ENCODE measurements at places on chromosomes 7 and 10.

- peak; percentile 55 for DNase-seq
These were observed 17.1 kb downstream of the ZNF485 start for GRCh38 chr10:43623351-43623750.

DNA sequence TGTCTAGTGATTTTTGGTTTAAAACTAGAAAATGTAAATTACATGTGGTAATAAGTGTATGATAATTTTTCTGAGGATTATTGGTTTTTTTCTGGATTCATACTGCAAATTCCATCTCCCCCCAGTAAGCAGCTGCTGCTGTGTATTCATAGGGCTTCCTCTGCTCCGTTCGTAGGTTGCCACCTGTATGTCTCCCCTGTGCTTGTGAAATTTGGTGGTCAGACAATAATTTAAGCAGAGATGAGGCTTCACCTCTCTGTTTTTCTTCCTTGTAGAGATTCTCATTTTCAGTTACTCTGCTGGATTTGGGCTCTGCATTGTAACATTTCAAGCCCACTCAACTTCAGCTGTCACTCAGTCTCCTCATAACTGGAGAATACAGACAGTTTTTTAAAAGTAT, 50.9 kb downstream of the FOXI2 start:
- no peak for DNase-seq

- DNase-seq = no peak
These were observed 144.0 kb upstream of the ASAH2 start for GRCh38 chr10:50395271-50395670.

DNA sequence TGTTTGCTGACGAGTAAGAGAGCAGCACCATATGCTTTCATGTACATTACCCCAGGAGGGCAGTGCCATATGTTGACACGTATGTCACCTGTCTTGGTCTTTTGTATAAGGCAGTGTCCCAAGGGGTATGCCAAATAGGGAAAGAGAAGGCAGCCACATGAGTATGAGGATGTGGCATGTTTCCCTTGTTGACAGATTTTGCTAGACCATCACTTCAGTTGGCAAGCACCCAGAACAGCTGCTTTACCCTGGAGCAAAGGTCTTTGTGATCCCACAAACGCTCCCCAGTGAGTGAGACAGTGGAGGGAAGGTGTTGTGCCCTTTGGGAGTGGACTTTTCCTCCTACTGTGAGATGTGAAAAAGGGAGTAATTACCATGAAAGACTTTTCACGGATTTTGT, 350.1 kb downstream of the ETV1 start:
- peak; percentile 82 for DNase-seq

GRCh38 chr7:22250390-22250789, 106.6 kb downstream of the RAPGEF5 start:
- no peak for DNase-seq

DNA sequence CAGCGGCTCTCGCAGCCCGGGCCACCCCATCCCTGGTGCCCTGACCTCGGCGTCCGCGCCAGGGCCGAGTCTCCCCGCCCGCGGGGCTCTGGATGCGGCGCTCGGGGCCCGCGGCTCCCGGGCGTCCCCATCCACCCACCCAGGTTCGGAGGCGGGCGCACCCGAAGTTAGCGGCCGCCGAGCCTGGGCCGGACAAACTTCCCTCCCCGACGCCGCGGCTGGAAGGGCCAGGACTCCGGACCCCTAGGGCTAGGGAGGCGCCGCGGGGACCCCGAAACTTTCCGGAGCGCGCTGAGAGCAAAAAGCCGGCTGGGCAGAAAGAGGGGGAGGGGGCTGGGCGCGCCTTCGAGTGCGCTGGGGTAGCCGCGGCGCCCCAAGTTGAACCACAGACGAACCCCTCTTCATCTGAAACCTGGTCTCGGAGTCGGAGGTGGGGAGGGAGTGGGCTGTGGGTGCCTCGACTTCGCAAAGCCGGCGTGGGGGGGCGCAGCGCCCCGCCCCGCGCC, 3.7 kb upstream of the ELFN1 start:
- DNase-seq = no peak

- DNase-seq = peak; percentile 40
These were observed 27.6 kb downstream of the SLC35G1 start for GRCh38 chr10:93921338-93921737.

DNA sequence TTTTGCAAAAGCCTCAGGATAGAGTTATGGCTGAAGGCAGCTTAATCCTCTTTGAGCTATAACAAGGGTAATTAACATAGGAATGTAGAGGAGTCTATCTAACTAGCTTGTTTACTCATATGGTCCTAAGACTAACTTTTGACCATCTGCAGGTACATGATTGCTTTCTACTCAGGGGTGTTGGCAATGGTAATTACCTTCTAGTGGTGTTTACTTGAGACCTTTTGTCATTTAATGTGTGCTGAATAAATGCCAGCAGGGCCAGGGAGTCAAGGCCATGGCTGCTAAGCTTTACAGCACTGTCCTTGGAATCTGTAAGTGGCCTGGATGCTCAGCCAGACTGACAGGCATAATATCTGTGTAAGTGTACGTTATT, 1325.0 kb downstream of the XPNPEP1 start:
- DNase-seq = peak; percentile 19

DNA sequence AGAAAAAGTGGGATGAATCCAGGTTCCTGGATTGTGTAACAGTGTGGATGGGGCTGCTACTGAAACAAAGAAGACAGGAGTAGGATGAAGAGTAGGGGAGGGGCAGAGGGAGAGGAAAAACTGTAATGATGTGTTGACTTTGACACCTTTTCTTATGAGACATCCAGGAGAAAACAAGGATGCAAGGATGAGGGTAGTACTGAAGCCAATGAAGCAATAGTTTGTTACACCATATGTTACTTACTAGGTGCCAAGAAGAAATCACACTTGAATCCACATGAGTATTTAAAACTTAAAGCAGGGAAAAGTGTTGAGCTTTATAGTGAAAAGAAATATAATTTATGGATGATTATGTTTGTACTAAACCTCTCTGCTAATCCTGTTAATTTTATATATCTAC, 420.6 kb downstream of the ARL4A start:
- no peak for DNase-seq

DNA sequence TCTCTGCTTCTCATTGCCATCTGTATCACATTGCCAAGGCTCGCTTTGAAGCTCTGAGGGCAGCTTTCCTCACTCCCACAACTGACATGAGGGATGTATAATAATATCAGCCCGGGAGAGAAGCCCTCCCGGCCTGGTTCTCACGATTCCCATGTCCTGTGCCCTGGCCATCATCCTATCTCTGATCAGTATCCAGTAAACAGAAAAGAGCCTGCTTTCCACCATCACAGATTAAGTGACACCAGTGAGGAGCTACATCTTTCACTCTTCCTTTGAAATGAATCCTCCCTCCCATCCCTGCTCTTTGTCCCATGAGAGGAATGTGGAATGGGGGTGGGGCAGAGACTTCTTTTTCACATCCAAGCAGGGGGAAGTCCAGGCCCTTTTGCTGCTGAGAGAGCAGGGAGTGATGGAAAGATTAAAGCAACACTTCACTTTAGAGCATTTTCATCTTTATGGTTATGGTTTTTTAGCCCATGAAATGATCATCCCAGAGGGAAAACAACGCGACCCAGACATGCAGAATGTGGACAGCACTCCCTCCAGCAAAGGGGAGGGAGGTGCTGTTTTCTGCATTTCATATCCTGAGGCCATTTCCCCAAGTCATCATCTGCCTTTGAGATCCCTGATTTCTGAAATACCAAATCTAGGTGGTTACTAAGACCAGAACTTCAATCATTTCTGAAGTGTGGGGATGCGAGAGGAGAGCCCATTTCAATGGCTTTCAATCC, 84.6 kb upstream of the LYZL1 start:
- DNase-seq = no peak

DNA sequence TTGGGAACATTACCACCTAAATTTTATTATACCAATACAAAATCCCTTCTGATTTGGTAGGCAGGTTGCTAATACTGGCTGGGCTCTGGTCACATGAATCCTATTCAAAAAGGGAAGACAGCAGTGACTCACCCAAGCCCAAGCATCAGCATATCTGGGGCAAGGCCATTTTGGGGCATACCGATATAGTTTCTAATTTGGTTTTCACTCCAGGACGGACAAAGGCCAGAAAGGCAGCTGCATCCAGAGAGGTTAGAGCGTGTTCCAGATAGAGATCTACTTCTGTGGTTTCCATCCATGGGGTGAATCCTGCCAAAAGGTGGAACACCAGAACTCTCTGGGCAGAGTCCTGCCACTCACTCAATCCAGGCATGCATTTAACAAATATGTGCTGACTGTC, 335.8 kb downstream of the ELMO1 start:
- no peak for DNase-seq

GRCh38 chr10:77463967-77464745, 173.5 kb downstream of the KCNMA1 start:
- DNase-seq = peak; percentile 29

DNA sequence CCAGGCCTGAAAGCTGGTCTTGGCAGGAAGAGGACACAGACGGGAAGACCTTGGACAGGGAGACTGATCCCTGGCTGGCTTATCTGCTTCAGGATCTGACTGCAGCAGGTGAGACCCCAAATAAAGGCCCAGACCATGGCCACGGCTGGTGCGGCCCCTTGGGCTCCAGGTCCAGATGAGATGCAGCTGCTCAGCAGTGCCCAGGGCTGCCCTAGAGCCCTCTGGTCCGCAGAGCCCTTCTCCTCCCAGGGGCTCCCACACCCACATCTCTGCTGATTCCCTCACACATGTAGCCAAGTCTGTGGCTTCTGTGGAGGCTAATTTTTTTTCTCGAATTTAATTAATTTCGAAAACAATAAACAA, 46.3 kb downstream of the VIPR2 start:
- no peak for DNase-seq

- DNase-seq = no peak
These were observed 9.0 kb upstream of the TBXAS1 start for GRCh38 chr7:139820089-139820488.

- peak; percentile 49 for DNase-seq
These were observed 5.1 kb downstream of the MSRB2 start for GRCh38 chr10:23100331-23101030.

DNA sequence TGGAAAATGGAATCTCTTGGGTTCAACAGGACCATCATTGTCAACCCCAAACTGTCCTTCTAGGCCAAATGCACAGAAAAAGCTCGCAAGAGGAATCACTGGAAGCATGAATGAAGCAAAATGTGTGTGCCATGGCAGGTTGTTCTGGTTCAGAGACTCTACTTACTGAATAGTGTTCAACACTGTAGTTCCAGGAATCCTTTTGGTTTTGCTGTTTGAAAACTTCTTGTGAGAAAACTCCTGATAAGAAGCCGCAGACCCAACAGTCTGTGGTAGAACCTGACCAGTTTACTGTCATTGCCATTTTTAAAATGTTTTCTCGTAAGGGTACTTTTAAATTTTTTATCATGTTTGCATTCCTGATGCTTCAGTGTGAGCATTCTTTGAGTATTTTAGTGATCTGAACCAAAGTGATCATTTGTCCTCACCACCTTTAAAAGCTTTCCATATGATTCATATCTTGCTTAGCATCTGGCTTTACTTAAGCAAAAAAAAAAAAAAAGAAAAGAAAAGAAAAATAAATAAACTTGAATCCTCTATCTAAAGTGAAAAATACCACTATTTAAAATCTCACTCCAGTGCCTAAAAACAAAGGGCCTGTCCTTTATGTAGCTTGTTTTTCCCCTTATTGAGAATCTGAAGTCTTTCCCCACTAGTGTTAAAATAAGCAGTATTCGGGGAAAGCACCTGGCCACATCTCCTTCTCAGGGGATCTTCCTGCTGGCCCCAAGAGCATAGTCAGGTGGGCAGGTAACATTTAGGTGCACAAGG, 92.4 kb downstream of the WNT2 start:
- no peak for DNase-seq

DNA sequence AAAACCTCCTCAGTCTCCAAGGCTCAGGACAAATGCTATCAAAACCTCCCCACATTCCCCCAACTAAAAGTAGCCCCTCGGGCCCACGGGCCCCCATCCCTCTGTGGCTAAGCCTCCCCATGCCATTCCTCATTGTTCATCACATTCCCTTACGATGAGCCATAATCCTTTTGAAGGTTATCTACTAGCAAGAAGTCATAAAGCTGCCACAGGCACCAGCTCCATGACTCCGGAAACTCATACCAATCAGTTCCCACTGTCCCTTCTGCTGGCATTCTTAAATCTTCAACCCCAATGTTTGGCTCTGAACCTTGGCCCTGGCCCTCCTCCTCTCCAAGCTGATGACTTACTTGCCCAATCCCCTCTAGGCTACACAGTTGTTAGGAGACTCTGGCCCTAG, 19.4 kb upstream of the TM9SF3 start:
- no peak for DNase-seq

GRCh38 chr7:83111391-83111790, 51.3 kb downstream of the PCLO start:
- DNase-seq = no peak

GRCh38 chr7:27203964-27204594, 4.2 kb upstream of the HOXA13 start:
- no peak for DNase-seq

- DNase-seq = no peak
These were observed 110.4 kb downstream of the GLI3 start for GRCh38 chr7:42126475-42127231.

DNA sequence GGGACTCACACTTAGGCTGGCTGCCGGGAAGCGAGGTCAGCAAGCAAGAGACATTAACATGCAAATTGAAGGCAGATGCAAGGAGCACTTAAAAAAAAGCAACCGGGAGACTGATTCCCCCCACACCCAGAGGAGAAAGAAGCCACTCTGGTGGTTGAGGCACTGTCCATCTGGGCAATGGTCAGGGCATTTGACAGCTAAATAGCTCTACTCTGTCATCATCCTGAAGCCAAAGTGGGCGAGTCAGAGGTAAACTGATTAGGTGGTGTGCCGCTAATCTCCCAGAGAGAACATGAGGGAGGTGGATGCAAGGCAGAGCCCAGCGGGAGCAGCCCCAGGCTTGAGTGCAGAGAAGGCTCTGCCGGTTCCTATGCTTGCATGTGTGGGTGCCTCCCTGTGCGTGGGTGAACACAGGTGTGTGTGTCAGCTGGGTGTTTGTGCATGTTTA, 100.6 kb downstream of the PLXNA4 start:
- DNase-seq = no peak

DNA sequence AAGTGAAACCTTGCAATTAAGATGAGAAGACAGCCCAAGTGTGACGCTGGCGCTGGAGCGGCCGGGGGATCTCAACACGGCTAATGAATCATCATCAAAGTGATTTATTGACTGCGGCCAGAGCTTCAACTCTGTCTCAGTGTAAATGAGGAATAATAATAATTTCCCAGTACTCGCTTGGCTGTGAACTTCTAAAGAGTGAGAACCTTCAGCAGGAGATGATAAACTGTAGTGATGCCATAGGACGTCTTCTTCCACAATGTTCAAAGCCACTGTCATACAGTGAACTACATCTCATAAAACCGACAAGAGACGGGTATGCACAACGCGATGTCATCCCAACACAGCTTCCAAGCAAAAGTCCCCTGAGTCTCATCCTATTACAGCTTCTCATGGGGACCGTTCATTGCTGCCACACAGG, 123.6 kb upstream of the NOBOX start:
- no peak for DNase-seq

- DNase-seq = no peak
These were observed 63.4 kb downstream of the MYL10 start for GRCh38 chr7:101565601-101566209.
